ENCODE measurements at places on chromosomes 13 and 19.

DNA sequence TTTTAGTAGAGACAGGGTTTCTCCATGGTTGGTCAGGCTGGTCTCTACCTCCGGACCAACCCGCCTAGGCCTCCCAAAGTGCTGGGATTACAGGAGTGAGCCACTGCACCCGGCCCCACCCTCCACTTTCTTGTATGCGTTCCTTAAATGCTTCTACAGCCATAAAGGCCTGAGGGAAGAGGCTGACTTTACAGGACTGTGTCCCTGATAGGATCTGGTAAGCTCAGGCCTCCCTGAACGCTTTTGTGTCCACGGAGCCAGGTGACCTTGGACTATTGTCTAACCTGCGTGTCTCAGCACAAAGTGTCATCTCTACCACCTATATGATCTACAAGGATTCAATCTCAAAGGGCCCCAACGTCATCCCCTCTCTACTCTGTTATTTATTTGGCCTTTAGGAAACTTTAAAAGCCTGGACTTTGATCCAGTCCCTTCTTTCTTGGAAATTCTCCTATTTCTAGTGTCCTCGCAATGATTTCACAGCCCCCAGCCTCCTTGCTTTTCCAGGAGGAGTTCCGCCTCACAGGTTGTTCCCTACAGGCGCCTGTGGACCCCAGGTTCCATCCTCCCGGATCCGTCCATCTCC is 701 bp downstream of the ZNF552 start:
- no peak for DNase-seq

DNA sequence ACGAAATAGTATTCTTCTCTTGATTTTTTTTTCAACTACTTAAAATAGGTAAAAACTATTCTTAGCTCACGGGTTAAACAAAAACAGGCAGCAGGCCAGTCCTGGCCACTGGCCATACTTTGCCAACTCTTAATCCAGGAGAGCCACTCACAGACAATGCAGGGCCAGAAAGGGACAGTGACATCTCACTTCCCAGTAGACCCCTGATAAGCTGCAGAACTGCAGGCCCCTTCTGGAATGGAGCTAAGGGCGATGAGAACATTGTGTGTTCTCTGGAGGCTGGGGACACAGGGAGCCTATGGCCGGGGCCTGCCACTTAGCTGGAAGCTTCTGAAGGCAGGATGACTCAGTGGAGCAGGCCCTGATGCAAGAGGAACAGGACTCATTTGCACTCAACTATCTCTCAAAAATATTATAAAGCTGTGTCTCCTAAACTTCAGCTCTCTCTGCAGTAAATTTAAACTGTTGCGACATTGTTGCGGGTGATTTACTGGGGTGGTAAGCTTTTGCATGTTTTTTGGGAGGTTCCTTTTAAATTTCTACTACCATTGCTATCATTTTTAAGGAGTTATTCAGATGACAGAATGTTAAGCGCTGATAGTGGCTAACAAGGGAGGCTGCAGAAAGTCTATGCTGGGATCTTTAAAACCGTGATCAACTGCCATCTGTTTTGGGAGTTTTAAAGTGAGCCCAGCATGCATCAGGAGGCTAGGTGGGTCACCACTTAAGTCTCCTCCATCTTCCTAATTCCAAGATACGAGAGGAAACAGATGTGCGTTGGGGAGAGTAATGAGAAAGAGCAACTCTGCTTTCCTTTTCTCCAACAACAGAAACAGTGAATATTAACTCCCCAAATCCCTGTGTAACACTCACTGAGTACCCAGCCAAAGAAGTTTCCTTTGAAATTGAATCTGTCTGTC is 33.2 kb upstream of the KATNAL1 start:
- no peak for DNase-seq

GRCh38 chr13:97884707-97885468 is 68.6 kb upstream of the IPO5 start:
- DNase-seq: no peak

DNA sequence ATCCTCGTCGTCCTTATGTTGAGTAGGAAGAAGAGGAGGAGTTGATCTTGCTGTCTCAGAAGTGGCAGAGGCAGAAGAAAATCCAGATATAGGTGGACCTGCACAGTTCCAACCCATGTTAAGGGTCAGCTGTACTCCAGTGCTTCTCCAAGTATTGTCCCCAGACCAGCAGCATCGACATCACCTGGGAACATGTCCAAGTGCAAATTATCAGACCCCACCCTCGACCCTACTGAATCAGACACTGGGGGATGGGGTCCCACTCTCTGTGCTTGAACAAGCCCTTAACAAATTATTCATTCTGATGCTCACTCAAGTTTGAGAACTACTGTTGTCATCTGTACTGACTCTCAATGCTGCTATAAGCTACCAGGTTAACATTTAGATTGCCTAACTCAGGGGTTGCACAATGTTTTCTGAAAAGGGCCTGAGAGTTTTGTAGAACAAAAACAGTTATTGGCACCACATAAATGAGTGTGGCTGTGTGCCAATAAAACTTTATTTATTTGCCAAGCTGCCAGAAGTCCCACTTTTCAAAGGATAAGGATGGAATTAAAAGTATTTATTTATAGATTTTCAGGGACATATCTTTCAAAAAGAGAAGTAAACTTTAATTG is 226.7 kb upstream of the IPO5 start:
- DNase-seq: no peak

GRCh38 chr13:50793026-50793425 is 50.5 kb downstream of the DLEU7 start:
- DNase-seq: no peak

DNA sequence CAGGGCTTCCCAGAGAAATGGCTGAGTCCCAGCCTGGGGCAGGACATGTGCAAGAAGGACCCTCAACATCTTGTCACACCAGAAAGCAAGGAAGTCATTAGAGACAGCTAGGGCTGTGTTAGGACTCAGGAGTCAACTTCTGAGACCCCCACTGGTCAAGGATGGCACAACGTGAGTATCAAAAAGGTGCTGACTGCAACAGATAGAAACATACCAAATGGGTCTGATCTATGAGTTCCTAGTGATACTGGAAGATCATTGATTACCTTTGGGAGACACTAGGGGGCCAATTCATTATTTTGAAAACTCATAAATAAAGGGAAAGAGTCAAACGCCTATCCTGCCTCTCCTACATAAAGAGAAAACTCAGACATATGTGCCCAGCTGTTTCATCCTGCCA is 73.5 kb upstream of the GJB6 start:
- no peak for DNase-seq

- no peak for DNase-seq
These were observed 6.5 kb downstream of the TMEM255B start for GRCh38 chr13:113765564-113765910.

DNA sequence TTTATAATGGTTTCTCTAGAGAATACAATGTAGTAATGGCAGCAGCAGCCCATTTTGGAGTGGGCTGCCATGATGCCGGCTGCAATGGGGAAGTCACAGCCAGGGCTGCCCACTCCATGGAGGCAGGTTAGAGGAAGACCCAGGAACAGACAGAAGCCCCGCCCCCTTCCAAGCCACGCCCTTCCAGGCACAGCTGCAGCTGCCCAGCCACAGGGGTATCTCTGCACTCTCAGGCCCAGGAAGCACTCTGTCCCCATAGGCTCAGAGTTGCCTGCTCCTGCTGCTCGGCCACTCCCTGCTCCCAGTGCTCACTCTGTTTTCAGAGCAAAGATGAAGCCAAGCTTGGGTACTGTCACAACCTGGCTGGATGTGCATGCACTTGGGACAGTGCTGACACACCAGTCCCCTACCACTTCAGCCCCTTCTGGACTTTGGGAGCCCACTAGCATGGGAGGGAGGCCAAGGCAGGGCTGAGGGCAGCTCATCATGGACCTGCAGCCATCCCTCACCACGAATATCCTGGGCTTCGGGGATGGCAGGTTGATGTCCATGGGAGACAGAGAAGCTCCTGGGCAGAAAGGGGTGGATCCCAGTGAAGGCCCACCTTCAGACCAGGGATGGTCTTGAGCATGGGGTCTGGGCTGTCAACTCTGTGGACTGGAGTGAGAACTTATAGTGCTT is 1224.2 kb downstream of the SLITRK5 start:
- DNase-seq: no peak

- DNase-seq: no peak
These were observed 1.7 kb upstream of the ZNF507 start for GRCh38 chr19:32343550-32344262.

- no peak for DNase-seq
These were observed 87.8 kb downstream of the ZIC5 start for GRCh38 chr13:99883805-99884204.

DNA sequence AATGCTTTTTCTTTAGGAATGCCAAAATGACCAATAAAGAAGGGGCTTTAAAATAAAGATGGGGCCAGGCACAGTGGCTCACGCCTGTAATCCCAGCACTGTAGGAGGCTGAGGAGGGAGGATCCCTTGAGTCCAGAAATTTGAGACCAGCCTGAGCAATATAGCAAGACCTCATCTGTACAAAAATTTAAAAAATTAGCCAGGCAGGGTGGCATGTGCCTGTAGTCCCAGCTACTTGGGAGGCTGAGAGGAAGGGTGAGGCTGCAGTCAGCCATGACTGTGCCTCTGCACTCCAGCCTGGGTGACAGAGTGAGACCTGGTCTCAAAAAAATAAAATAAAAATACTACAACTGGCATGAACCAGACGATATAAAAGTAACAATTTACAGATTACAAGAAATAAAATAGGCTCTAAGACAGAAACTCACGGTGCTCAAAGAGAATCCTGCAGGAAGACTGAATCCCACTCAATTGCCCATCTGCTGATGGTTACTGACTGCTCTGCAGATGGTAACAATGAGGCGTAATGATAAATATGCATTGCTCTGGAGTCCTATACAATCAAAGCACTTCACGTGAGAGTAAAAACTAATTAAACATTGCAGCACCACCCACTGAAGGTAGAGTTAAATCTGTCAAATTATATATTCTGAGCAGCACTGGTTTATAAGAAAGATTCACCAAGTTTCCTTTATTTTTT is 93.2 kb downstream of the LHFPL6 start:
- no peak for DNase-seq

- peak; percentile 24 for DNase-seq
These were observed 71.2 kb downstream of the GNG7 start for GRCh38 chr19:2631213-2631821.

- DNase-seq: no peak
These were observed 216.0 kb downstream of the DNAJC15 start for GRCh38 chr13:43239275-43239840.

DNA sequence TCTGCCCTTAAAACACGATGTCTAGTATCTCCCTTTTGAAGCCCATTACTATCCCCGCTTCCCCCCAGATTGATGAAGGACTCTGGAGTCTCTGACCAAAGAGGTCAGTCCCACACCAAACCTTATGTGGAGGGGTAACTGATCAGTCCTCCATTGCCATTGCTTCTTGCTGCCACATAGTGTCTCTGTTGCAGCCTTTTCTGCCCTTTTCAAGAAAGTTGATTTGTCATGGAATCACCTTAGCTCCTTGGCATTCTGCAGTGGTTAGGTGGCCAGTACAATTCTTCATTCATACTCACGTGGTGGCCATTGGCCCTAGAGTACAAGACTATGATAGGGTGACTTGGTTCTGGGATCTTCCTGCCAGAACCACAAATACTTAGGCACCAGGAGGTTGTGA is 8.4 kb upstream of the HTR2A start:
- no peak for DNase-seq

- DNase-seq: peak; percentile 80
These were observed 9.1 kb downstream of the ZNF653 start for GRCh38 chr19:11496391-11497163.

- DNase-seq: no peak
These were observed 117.8 kb downstream of the NALCN start for GRCh38 chr13:101298517-101298916.

DNA sequence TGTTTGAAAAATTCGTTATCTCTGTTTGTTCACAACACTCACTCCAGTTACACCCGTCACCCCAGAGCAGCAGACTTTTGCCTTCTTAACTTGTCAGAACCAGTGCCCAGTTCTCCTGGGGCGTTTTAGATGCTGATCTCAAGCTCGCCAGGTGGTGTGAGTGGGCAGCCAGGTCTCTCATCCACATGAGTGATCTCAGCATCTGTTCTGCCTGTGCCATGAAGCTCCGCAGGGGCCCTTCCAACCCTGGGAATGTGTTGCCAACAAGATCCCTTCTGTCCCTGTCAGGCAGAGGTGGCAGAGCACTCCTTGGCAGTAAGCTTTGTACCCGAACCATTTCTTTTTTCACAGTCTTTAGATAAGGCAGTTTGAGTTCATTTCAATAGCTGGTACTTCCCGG is 896.5 kb downstream of the UQCRFS1 start:
- DNase-seq: no peak

DNA sequence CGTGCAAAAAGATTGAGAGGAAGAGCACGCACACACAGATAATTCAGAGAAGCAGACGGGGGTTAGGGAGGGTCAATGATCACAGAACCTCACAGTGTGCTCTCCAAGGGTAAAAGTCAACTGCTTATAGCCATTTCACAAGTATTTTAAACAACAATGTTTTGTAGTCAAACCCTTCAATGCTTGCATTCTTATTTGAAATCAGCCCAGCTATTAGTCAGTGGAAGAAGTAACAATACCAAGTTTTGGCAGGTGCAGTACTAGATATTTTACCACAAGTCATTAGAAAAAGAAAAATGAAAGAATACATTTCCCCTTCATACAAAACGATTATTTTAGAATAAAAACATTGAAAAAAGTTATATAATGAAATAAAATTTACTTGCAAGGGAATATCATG is 2.6 kb downstream of the CSNK1A1L start:
- DNase-seq: no peak

DNA sequence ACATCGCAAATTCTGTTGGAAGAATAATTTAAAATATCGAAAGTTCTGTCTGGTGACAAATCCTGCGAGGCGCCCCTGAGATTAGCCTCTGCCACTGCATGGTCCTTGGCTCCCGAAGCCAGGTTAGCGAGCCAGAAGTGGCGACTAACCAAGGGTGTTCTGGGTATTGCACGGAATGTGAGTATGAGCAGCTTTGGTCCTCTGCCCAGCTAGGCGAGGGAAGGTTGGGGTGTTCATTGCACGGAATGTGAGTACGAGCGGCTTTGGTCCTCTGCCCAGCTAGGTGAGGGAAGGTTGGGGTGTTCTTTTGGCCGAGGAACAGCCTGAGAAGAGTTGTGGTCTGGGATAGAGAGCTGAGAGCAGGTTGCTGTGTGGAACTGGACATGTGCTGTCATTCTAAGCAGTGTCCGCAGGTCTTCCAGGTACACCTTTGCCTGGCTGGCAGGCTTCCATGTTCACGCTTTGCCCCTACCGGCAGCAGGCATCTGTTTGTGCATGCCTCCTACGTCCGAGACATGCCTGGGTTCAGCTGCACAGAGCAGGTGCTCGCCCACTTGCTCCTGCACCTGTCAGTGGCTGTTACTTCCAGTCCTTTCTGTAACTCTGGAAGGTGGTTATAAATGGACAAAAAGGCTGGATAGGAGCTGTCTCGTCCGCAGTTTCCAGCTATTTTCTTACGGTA is 18.3 kb upstream of the TEX29 start:
- DNase-seq: no peak

All from HuH-7.5 (cell line).